ENCODE measurements at places on chromosomes 2 and 18.

GRCh38 chr2:202815548-202816360 is 55.8 kb downstream of the ICA1L start:
- no peak for DNase-seq

GRCh38 chr2:55415300-55415699 is 4.4 kb downstream of the CCDC88A start:
- no peak for DNase-seq

GRCh38 chr2:219285373-219285735 is 6.2 kb downstream of the DNAJB2 start:
- DNase-seq = no peak

- DNase-seq = no peak
These were observed 142.4 kb downstream of the DDX1 start for GRCh38 chr2:15733867-15734673.

DNA sequence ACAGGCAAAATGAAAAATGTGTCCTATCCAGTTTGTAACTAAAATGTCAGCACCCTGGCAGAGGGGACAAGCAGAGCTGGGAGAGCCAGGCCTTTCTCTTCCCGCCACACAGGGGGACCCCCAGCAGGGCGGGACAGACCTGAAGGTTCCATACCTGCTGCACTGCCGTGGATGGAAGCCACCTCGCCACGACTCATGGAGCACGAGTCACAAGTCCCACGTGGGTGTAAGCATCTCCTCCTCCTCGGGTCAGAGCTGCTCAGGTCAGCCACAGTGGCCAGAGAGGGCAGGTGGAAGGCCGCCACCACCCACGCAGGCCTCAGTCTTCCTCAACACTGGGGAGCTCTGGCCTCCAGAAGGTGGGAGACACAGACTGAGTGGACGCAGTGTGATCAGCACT is 21.0 kb downstream of the C1QL2 start:
- no peak for DNase-seq

DNA sequence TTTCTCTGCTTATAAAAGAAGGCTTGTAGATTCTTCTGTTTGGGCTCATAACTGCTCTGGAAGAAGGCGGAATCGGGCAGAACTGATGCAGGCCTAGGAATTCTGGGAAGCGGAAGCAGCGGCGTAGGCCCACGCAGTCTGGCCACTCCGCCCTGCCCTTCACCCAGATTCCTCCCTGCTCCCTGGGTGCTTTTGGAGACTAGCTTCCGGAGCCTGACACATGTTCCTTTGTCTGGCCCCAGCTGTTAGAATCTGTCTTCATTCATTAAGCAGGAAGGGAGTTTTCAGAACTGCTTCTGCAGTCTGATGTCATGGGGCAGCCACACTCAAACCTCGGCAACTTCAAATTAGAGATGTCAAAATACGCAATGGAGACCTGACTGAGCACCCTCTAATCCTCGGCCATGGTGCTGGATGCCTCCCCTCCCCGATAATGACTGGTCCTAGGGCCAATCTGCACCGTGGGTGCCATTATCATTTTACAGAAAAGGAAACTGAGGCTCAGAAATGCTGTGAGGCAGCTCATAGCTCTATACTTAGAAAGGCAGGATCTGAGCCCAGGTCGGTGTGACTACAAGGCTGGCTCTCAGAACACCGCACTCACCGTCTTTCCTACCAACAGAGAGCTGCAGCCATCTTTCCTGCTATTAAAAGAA is 275.7 kb downstream of the MYCN start:
- DNase-seq = no peak

DNA sequence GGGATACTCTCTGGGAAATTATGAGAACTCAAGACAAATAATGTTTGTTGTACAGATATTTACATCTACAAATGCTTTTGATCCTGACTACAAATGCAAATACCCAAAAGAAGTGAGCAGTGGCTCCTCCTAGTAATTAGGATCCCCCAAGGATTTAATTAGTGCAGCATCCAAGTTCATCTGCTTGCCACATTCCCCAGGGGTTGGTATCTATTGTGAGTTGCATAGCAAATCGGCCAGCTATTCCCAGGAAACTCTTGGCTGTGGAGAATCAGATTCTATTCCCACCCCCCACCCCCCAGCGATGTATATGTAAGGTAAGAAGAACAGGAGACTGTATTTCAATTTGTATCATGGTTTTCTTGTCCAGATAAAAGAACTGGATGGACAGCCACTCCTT is 725.1 kb upstream of the CDH7 start:
- no peak for DNase-seq

DNA sequence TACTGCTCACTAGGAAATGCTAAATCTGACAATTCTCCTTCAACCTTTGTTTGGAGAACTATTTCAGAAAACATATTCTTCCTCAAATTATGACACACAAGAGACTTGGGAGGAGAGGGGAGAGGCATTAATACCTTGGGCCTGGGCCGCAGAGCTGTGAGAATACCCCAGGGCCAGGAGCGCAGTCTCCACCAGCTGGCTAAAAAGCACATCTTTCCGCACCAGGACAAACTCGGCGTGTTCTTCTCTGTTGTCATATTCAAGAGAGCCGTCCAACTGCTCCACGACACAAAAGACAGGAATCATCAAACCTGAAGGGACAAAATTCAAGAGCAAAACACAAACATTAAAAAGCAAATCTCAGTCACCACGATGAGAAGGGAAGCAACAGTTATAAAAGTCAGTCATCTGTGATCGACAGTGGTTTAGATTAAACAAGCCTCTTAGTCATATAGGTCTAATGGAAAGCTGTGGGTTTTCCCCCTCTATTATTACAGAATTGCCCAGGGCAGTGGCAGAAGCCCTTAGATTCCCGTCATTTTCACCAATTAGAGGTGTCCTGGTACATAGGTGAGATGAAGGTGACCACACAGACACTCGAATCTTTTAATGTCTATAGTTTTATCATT is 24.4 kb downstream of the SATB2 start:
- no peak for DNase-seq

GRCh38 chr2:62611854-62612253 is 93.7 kb upstream of the EHBP1 start:
- no peak for DNase-seq

GRCh38 chr2:239288951-239289511 is 111.8 kb downstream of the HDAC4 start:
- no peak for DNase-seq

GRCh38 chr2:181203412-181203811 is 223.0 kb downstream of the UBE2E3 start:
- DNase-seq = no peak

DNA sequence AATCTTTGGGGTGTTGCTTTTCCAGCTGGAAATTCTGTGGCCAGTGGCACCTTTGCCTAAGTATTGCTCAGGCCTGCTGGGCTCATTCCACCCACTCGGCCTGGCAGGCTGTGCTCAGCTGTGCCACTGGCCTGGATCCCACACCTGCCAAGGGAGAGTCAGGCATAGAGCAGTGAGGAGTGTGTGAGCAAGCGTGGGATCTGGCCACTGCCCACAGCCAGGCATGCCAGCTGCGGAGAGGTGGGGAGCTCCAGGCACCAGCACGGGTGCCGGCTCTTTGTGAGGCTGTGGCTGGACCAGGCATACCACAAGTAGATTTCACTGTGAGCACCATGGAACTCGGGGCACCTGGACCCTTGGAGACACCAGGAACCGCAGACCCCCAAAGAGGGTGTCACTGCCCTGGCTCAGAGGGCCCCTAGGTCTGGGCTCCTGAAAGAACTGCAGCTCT is 118.1 kb upstream of the MAP2 start:
- DNase-seq = no peak

DNA sequence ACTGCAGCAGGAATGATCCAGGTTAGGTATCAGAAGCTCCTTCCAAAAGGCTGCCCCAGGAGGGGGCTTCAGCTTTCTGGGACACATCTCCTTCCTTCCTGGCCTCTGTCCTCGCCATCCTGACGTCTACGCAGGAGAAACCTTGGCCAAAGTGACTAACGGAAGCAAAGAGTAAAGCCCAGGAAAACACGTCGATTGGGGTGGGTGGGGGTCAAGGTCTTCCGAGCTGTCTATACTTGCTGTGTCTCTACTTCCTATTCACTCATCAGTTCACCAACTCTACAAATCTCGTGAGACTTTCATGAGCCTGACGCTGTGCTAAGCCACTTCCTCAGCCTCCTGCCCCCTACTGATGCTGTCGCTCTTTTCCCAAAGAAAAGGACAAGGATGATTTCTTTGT is 212.6 kb downstream of the TNS1 start:
- DNase-seq = no peak

- no peak for DNase-seq
These were observed 113.9 kb downstream of the MREG start for GRCh38 chr2:215899141-215900074.

- no peak for DNase-seq
These were observed 179.7 kb upstream of the SH3BP4 start for GRCh38 chr2:234771980-234772732.

- DNase-seq = peak; percentile 25
These were observed 2.0 kb upstream of the CHRND start for GRCh38 chr2:232523682-232524597.

GRCh38 chr2:166410828-166411472 is 35.2 kb upstream of the SCN9A start:
- DNase-seq = no peak

DNA sequence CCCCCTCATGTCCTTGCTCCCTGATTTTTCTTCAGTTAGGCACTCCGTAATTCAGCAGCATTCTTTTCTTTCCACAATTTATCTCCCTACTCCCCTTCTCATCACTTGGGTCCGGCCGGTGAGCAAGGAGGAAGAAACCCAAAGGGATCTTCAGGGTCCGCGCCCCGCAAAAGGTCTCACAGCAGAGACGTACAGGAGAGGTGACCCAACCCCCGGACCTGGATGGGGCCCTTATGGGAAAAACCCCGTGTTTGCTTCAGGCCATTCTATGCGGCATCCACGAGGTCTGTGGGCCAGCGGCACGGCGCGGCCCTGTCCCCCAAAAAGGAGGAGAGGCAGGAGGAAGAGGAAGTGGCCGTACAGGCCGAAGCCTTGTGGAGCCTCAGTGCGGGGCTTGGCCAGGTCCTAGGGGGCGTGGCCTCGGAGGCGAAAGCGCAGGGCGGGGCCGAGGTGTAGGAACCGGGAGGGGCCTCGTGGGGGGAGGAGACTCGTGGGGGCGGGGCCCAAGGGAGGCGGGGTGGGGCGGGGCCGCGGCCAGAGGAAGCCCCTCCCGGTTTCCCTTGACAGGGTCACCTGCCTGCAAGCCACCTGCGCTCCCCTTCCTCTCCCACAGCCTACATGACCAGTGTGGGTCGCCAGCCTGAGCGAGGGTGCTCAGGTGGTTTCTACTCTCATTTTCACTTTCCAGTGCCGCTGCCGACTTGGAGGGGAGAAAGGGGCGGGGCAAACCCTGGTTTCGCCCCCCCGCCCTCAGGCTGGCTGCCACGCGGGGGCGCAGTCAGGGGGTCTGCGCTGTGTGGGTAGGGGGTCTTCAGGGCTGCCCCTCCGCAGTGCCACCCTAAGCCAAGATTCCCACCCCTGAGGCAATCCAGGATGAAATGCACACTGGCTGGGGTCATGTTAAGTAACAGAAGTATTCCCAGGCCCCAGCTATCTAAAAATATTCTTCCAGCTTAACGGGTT is 156.4 kb upstream of the XPO1 start:
- DNase-seq = peak; percentile 78

GRCh38 chr2:63903003-63903402 is 61.3 kb downstream of the UGP2 start:
- no peak for DNase-seq

- DNase-seq = no peak
These were observed 52.7 kb upstream of the CCDC68 start for GRCh38 chr18:55012008-55012407.

GRCh38 chr2:233424154-233424951 is 70.1 kb downstream of the DGKD start:
- DNase-seq = no peak

- no peak for DNase-seq
These were observed 319.0 kb downstream of the STK39 start for GRCh38 chr2:167928434-167928833.

DNA sequence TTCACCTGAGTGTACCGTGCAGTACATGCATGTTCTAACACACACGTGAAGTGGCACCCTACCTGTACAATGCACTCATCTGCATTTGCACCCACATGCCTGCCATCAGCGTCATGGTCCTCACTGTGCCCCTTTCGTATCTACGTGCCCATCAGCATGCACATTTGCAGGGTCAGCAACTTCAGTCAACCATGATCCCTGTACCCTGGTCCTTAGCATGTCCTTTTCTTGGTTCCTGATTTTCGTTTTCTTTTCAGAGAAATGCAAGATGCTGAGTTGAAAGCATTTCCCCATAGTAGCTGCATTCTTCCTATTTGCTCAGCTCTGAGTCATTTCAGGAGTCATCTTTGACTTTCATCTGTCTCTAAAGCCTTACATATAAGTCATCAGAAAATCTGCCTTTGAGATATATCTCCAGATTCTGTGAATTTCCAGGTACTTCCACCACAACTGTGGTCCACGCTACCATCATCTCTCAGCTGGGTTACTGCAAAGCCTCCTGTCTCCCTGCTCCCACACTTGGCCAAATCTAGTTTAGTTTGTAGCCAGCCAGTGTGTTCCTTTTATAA is 14.7 kb upstream of the PUM2 start:
- no peak for DNase-seq

GRCh38 chr2:29405707-29406106 is 290.5 kb downstream of the CLIP4 start:
- DNase-seq = no peak

GRCh38 chr2:240589375-240589774 is 2.8 kb downstream of the CAPN10 start:
- no peak for DNase-seq

DNA sequence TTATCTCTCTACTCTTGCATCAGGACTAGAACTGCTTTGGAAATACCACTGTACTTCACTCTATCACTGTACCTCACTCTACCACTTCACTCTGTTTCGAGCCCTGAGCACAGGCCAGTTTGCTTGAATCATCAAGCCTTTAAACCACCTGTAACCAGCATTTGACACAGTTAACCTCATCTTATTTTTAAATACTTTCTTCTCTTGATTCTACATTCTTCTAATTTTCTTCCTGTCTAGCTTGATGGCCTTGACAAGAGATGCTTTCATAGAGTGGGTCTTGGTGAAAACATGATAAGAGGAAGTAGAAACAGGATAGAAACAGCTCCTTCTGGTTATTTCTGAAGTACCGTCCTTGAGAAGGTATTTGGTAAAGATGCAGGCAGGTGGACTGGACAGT is 78.1 kb downstream of the SPIRE1 start:
- no peak for DNase-seq

- no peak for DNase-seq
These were observed 77.8 kb downstream of the SCN9A start for GRCh38 chr2:166297951-166298350.

DNA sequence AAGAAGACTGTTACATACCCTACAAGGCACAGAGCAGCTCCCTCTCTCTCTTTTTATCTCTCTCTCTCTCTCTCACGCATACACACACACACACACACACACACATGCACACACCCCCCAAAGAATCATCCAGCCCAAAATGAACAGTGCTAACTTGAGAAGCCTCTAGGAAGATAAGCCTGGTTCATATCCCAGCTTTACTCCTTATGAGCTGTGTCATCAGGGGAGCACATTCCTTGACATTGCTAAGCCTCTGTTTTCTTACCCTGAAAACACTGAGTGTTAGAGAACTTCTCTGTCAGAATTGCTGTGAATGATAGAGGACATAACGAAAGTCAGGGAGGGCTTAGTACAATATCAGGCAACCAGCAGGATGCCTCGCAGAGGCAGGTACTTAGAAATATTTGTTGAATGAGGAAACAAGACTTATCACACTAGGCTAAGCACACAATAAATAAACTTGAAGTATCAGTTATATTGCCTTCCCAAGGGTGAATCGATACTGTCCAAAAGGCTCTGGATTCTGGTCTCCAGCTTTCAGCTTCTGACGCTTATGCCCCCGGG is 725.6 kb upstream of the ID2 start:
- no peak for DNase-seq

GRCh38 chr2:26462511-26463243 is 15.2 kb downstream of the OTOF start:
- no peak for DNase-seq

GRCh38 chr2:42071791-42072190 is 24.0 kb downstream of the PKDCC start:
- DNase-seq = no peak
